ENCODE measurements at places on chromosomes 2 and 18. TPM values are rescaled to one million over a fixed set of nuclear protein-coding genes. Genes with fewer than 3 reads are reported as not detected.

The MEP1B gene
- 0.64 TPM for total RNA-seq

The TCF7L1 gene
- 4.3 TPM for total RNA-seq

The FARP2 gene
- total RNA-seq = 34.1 TPM

The POTEE gene
- total RNA-seq = not detected

The SCN9A gene
- 72.1 TPM for total RNA-seq

The POMC gene
- 0.32 TPM for total RNA-seq

The COL5A2 gene
- total RNA-seq = 693 TPM

The ITGAV gene
- total RNA-seq = 260 TPM

The ALPG gene
- total RNA-seq = not detected
